SJSA1 (cell line): ENCODE measurements at places on chromosomes 4 and X. TPM values are rescaled to one million over a fixed set of nuclear protein-coding genes. Genes with fewer than 3 reads are reported as not detected.
A peak's percentile ranks its signal among the peaks of the same experiment; 100 is the strongest.

GRCh38 chr4:123554801-123555232 is 158.2 kb downstream of the SPRY1 start:
- no peak overlapping the region for H3K4me3 ChIP-seq
- H3K4me1 ChIP-seq: peaks cover 16% of the 10 kb centered on the region
- no peaks in the 10 kb centered on the region for H3K36me3 ChIP-seq
- H3K27ac ChIP-seq: no peak overlapping the region
- no peaks in the 10 kb centered on the region for H3K27me3 ChIP-seq

ABLIM2 gene
- total RNA-seq: 0.13 TPM in 1 of 2 replicates, not detected in the other

- no peaks in the 10 kb centered on the region for H3K27me3 ChIP-seq
- peak overlapping the region; percentile 42 for H3K27ac ChIP-seq
- peaks cover 37% of the 10 kb centered on the region for H3K4me1 ChIP-seq
- H3K36me3 ChIP-seq: peaks cover 15% of the 10 kb centered on the region
- no peak overlapping the region for H3K4me3 ChIP-seq
- DNase-seq: no peak
Observed at GRCh38 chrX:10467793-10468192, 152.6 kb downstream of the MID1 start.

CLNK gene
- total RNA-seq: not detected in 2 replicates

PRSS12 gene
- 9.7 and 15.6 TPM in 2 replicates for total RNA-seq

DNA sequence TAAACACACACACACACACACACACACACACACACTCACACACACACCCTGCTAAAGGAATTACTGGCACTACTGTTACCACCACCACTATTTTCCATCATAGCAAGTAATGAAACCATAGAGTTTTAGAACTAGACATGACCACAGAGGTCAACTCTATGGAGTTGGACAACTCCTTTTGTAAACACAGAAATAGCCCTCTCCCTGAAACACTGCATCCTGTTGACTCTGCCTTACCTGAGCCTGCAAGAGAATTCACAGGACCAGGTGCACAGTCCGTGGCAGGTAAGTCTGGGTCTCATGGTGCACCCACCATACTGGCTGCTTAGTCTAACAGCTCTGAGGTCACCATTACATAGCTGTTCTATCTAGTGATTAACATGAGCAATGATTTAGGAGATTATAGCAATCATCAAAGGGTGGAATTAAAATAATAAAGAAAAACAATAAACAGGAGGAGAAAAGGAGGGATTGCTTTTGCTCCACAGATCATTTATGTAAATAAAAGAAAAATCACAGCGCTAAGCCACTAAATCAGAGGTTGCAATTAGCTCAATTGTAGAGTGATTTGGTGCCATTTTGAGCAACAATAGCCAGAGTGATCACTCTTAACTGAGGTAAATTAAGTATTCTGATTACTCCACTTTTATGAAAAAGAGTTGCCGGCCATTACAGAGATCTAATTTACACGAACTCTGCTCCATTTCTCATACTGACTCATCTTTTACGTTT is 340.0 kb upstream of the RASGEF1B start:
- H3K27ac ChIP-seq: no peak overlapping the region
- no peaks in the 10 kb centered on the region for H3K4me1 ChIP-seq
- no peak overlapping the region for H3K4me3 ChIP-seq
- no peaks in the 10 kb centered on the region for H3K36me3 ChIP-seq
- no peaks in the 10 kb centered on the region; the same call in 1 of the 2 replicates for H3K27me3 ChIP-seq

DNA sequence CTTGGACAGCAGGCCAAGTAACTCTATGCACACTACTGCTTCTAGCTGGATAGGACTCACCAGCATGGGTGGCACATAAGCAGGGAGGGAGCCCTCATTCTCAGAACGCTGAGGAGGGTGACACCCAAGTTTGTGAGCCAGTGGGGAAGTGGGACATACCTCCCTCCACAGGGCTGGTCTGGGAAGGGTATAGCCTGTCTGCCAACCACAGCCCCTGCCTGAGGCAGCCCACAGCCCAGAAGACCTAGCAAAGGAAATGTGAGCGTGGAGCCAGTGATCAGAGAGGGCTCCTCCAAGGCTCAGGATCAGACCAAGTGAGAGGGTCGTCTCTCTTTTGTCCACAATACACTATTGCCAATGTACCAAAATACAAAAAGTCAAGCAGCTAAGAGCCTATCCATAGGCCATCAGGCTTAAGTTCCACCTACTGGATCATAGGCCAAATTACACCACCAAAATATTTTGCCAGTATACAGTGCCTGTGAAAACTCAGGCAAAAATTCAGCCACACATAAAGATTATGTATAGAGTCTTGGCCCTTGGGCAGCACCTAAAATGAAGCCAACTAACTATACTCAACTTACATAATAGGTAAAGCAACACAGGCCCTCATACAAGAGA is 1203.1 kb downstream of the PCDH18 start:
- H3K36me3 ChIP-seq: no peaks in the 10 kb centered on the region
- H3K27me3 ChIP-seq: no peaks in the 10 kb centered on the region
- no peak for DNase-seq
- no peak overlapping the region for H3K4me3 ChIP-seq

VCX3B gene
- not detected in 2 replicates for total RNA-seq

DNA sequence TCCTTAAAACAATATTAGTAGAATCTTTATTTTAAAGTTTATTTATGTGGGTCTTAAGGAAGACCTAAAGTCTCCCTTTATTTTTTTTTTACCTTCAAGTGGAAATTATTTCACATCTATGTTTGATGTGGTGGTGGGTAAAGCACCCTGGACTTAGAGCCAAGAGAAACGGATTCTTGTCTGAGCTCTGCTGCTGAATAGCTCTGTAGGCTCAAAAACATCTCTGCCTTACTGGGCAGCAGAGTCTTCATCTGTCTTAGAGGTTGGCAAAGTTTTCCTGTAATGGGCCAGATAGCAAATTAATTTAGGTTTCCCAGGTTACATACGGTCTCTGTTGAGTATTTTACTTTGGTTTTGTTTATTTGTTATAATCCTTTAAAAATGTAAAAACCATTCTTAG is 136.5 kb downstream of the CEP135 start:
- H3K4me3 ChIP-seq: no peak overlapping the region
- H3K27ac ChIP-seq: no peak overlapping the region
- DNase-seq: no peak
- H3K4me1 ChIP-seq: no peaks in the 10 kb centered on the region
- no peaks in the 10 kb centered on the region for H3K36me3 ChIP-seq
- 0 out of 2 replicates have a peak, but pooled peaks cover 2% of the 10 kb centered on the region for H3K27me3 ChIP-seq

LDOC1 gene
- total RNA-seq: 3.2 and 5.9 TPM in 2 replicates

DNA sequence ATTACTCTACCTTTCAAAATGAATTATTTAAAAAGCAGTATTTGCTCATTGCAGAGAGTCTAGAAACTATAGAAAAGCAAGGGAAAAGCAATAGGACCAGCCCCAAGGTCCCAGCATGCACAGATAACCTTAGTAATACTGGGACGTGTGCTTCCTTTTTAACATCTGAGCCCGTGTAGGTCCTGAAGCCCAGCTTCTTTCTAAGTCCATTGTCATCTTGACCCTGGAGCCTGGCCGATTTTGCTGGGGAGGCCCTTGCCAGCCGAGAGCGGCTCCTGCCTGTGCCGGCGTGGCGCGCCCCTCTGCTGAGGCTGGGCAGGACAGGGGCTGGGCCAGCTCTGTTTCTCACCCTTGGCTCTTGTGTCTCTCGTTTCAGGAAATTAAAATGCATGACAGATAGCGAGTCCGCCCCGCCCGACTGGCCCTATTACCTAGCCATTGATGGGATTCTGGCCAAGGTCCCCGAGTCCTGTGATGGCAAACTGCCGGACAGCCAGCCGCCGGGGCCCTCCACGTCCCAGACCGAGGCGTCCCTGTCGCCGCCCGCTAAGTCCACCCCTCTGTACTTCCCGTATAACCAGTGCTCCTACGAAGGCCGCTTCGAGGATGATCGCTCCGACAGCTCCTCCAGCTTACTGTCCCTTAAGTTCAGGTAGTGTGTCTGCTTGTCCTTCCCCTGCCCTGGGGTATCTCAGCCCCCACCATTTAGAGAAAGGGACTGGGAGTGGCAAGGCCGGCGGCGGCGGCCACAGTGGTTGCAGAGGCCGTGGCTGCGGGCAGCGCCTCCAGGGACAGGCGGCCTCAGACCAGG is 4.1 kb downstream of the MSANTD1 start:
- H3K27me3 ChIP-seq: no peaks in the 10 kb centered on the region
- no peak overlapping the region for H3K4me3 ChIP-seq
- H3K27ac ChIP-seq: no peak overlapping the region
- peaks cover 13% of the 10 kb centered on the region for H3K4me1 ChIP-seq

- no peak for DNase-seq
- peak overlapping the region; percentile 86 for H3K4me3 ChIP-seq
- peaks cover 8% of the 10 kb centered on the region; the same call in 1 of the 2 replicates for H3K36me3 ChIP-seq
Observed at GRCh38 chr4:186192066-186192612, 772 bp downstream of the CYP4V2 start.

BCORL1 gene
- total RNA-seq: 0.19 and 0.47 TPM in 2 replicates

SMR3B gene
- not detected in 2 replicates for total RNA-seq

GRCh38 chr4:162954976-162955375 is 211.7 kb downstream of the NAF1 start:
- no peak overlapping the region for H3K4me3 ChIP-seq
- no peaks in the 10 kb centered on the region for H3K4me1 ChIP-seq
- no peaks in the 10 kb centered on the region for H3K27me3 ChIP-seq

DNA sequence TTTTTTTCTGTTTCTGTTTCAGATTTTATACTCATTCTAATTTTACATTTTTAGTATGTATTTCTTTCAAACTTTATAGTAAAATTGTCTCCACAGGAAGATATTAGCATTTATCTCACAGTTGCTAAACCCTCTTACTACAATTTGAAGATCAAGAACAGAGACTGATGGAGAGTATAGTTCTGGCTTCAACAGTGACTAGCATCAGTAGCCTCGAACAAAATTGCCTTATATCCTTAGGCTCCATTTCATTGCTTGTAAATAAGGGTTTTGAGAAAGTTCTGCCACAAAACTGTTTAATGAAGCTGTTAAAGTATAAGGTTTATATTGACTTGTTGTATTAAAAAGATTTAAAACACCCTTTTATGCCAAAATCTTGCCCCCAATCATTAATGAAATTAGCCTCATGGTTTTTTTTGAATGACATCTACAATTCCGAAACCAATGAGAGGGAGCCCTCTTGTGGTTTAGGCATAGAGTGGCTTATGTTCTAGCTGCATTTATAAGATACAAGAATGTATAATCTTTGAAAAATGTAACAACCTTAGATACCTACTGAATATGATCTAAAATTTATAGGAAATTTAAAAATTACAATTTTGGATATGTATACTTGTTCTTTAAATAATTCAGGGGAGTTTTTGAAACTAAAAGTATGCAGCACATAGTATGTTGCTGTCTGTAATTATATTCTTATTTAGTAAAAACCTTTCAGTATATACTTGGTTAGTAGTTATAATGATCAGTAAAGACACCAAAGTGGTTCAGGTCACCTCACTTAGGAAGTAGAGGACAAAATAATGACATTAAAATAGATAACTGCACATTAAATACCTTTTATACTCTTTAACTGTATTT is 109.8 kb upstream of the HPGD start:
- peak; percentile 36 for DNase-seq
- no peak overlapping the region for H3K4me3 ChIP-seq
- no peak overlapping the region for H3K27ac ChIP-seq
- H3K4me1 ChIP-seq: no peaks in the 10 kb centered on the region

GABRE gene
- 9.8 and 17.1 TPM in 2 replicates for total RNA-seq

- peak overlapping the region; percentile 69 for H3K27ac ChIP-seq
- peaks cover 40% of the 10 kb centered on the region for H3K4me1 ChIP-seq
- DNase-seq: peak; percentile 72
- H3K27me3 ChIP-seq: no peaks in the 10 kb centered on the region
Observed at GRCh38 chr4:38565271-38566199, 98.5 kb upstream of the KLF3 start.

DNA sequence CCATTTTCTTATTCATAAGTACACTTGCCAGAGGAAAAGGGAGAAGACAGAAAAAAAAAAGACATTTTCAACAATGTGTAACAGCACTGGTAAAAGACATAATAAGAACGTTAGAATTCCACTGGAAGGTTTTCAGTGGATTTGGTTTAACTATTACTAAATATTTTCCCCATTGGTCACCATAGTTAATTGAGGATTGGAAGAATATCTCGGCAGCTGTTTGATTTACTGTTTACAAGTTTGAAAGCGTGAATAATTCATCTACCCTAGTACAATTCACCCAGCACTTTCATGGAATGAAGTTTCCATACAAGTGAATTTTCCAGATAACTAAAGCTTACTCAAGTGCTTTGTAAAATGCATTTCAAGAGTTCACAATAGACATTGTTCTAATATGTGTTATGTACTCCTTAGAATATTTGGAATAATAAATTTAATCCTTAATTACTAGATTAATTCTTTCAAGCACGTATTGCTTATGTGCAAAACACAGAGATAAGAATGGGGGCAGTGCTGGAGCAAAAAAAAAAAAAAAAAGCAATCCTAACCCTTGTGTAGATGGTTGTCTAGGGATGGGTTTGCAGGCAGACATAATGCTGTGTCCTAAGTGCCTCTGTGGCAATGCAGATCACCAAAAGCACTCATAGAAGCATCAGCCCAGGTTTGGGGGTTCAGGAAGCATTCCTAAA is 57.1 kb downstream of the ENPEP start:
- H3K27me3 ChIP-seq: no peaks in the 10 kb centered on the region
- DNase-seq: no peak
- H3K4me3 ChIP-seq: no peak overlapping the region
- peaks cover 11% of the 10 kb centered on the region for H3K4me1 ChIP-seq

DNA sequence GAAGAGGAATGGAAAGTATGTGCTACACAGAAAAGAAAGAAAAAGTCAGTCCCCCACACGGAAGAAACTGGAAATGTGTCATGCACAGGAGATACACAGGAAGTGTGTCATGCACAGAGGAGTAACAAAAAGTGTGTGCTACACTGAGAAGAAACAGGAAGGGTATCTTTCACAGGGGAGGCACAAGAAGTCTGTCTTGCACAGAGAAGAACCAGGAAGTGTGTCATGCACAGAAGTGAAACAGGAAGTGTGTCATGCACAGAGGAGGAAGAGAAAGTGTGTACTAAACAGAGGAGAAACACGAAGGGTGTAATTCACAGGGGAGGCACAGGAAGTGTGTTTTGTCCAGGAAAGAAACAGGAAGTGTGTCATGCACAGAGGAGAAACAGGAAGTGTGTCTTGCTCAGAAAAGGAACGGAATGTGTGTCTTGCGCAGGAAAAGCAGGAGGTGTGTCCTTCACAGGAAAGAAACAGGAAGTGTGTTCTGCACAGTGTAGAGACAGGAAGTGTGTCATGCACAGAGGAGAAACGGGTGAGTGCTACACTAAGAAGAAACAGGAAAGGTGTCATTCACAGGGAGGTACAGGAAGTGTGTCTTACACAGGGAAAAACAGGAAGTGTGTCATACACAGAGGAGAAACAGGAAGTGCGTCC is 527.2 kb upstream of the PRKX start:
- H3K27me3 ChIP-seq: no peaks in the 10 kb centered on the region
- no peak overlapping the region for H3K4me3 ChIP-seq
- no peaks in the 10 kb centered on the region for H3K36me3 ChIP-seq
- DNase-seq: no peak

- no peak for DNase-seq
- H3K27me3 ChIP-seq: 0 out of 2 replicates have a peak, but pooled peaks cover 3% of the 10 kb centered on the region
- H3K36me3 ChIP-seq: no peaks in the 10 kb centered on the region
- H3K4me3 ChIP-seq: no peak overlapping the region
- no peaks in the 10 kb centered on the region for H3K4me1 ChIP-seq
- no peak overlapping the region for H3K27ac ChIP-seq
Observed at GRCh38 chr4:181331214-181331613, 912.0 kb upstream of the TENM3 start.

BGN gene
- total RNA-seq: 0.08 TPM in 1 of 2 replicates, not detected in the other

- peaks cover 62% of the 10 kb centered on the region for H3K36me3 ChIP-seq
- H3K4me3 ChIP-seq: no peak overlapping the region
- peaks cover 15% of the 10 kb centered on the region for H3K4me1 ChIP-seq
Observed at GRCh38 chr4:84672177-84672576, 89.2 kb downstream of the CDS1 start.

GRCh38 chr4:8225706-8226443 is 26.8 kb downstream of the SH3TC1 start:
- H3K27me3 ChIP-seq: no peaks in the 10 kb centered on the region
- no peak overlapping the region for H3K4me3 ChIP-seq
- no peak for DNase-seq
- peaks cover 14% of the 10 kb centered on the region for H3K4me1 ChIP-seq
